GM13977 (cell line): ENCODE measurements at places on chromosomes 2 and 18.

DNA sequence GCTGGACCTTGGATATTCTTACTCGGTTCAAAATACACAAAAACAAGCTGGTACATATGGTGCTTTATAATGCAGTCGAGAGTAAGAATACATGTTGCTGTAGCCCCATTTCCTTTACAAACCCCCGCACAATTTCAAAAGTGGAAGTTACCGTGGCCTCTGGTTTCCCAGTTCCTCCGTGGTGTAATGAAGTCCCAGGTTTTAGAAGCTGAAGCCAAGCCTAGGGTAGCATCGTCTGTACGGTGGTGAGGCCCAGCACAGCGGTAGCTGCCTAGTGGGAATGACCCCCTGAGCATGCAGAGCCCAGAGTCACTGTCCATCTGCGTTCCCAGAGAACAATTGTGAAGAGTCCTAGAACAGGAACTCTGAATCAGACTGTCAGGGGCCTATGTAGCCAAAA, 171.8 kb downstream of the ASXL3 start:
- no peak for DNase-seq

- DNase-seq: no peak
Measured at GRCh38 chr2:168574856-168575630, 119.0 kb downstream of the CERS6 start.

DNA sequence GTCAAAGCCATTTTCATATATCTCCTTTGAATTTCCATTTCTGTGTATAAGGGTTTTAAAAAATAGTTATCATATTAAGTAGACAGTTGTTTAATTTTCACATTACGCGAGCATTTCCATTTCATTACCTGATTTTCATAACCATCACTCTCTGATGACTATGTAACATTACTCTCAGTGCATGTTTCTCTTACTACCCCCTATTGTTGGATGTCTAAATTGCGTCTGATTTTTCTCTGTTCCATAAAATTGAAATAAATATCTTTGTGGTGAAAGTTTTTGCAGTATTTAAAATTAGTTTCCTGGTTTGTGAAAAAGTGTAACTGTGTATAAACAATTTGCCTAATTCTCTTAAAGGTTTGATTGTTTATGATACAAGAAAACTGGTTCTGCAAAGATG, 123.8 kb downstream of the MYO1B start:
- DNase-seq: no peak

DNA sequence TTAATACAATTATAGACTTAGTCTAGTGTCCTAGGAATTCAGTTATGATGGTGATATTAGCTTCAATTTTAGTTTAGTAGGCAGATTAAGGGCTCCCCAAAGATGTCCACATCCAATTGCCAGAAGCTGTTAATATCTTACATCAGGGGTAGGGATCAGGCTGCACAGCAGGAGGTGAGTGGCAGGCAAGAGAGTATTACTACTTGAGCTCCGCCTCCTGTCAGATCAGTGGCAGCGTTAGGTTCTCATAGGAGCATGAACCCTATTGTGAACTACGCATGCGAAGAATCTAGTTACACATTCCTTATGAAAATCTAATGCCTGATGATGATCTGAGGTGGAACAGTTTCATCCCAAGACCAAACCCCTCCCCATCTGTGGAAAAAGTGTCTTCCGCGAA, 54.9 kb downstream of the NYAP2 start:
- DNase-seq: no peak

GRCh38 chr2:171566753-171567152, 44.5 kb downstream of the CYBRD1 start:
- DNase-seq: no peak

DNA sequence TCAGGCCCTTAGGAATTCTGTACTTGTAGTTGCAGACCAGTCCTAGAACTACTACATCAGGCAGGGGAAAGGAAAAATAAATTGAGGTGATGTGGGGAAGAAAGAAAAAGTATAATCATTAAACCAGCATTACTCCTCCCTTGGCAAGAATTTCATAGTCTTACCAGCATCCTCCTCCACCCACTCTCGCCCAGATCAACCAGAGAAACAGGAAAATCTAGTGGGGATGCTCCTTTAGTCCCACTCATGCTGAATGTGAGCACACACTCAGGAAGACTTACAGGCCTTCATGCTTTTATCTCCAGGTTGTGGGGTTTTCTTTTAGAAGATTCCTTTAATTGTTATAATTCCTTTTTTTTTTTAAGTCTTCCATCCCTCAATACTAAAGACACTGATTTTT, 129.3 kb upstream of the CCDC150 start:
- no peak for DNase-seq

GRCh38 chr2:4464634-4465266, 761.4 kb downstream of the DCDC2C start:
- no peak for DNase-seq

- DNase-seq: no peak
Measured at GRCh38 chr2:227479865-227480475, 8.0 kb downstream of the AGFG1 start.

DNA sequence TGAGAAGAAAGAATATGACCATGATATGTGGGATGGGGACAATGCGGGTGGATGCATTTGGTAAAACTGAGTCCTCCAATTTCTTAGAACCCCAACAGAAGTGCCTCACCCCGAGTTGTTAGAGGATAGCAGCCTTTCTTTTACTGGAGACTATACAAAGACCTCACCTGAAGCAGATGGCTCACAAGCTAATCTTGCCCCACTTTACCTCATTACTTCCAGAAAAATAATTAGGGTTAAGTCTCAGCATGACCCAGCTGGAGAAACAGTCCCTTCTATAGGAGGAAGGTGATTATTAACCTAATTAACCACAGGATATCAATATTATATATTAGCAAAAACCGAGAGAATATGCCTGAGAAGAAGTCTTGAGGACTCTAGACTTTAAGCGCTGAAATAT, 128.4 kb downstream of the PDE1A start:
- no peak for DNase-seq

DNA sequence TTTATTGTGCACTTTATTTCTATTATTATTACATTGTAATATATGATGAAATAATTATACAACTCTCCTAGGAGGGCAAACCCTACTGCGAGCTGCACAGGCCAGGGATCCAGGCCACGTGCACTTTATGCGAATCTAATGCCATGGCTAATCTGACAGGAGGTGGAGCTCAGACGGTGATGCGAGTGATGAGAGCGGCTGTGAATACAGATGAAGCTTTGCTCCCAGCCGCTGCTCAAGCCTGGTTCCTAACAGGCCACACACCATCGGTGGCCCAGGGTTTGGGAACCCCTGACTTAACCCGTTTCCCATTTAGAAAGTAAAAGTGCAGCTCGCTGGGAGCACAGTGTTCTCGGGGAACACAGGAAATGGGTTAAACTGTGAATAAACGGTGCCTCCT, 40.8 kb upstream of the RAB6D start:
- no peak for DNase-seq

DNA sequence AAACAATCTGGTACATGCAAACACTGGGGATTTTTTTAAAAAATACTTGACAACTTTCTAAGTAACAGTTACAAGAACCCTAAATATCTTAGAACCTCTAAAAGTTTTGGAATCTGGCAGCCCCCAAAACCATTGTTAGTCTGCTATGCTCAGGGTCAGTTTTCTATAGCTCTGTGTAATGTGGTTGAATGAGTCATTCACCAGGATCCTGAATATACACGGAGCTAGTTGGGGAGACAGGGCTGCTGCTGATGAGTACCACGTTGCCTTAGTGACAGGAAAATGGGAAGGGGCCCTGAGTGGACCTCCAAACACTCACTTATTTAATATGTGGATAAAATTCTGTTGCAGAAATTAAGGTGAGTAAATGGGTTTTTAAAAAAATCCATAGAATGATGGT, 36.9 kb upstream of the TANC1 start:
- no peak for DNase-seq

GRCh38 chr2:112187805-112188596, 49.8 kb downstream of the FBLN7 start:
- peak; percentile 57 for DNase-seq

GRCh38 chr2:203650860-203651613, 55.4 kb upstream of the CD28 start:
- DNase-seq: peak; percentile 41

GRCh38 chr2:134892282-134893035, 26.2 kb upstream of the CCNT2 start:
- DNase-seq: no peak

GRCh38 chr2:36967236-36967876, 1.0 kb upstream of the STRN start:
- DNase-seq: no peak

DNA sequence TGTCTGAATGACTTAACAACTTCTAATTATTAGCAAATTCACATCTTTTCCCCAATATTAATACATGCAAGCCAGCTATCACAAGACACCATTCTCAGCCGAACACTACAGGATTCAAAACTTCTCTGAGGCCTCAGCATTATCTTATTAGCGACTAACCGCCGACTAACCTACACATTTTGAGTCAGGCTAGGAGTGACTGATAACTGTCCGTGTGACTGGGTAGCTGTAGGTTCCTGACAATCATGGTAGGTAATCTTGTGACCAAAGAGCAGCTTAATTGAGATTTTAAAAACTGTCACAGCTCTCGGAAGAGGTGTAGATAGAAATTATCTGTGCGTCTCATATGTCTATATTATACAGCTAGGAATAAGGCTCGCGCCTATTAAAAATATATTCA, 44.1 kb upstream of the SP5 start:
- no peak for DNase-seq

DNA sequence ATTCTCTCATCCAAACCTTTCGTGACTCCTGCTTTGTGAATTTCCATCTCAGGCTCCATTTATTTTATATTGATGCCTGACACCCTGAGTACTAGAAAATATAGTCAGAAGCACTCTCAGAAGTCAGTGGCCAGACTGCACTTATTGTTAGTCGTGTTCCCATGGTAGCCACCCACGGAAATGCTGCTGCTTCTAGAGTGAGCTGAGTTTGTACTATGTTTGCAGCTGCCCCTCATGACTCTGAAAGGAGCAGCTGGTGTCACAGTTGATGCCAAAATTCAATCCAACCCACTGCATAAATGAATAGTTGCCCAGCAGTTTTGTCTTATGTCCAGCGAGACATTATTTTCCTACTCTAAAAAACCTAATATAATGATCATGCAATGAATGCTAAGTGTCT, 265.2 kb upstream of the SPHKAP start:
- no peak for DNase-seq

DNA sequence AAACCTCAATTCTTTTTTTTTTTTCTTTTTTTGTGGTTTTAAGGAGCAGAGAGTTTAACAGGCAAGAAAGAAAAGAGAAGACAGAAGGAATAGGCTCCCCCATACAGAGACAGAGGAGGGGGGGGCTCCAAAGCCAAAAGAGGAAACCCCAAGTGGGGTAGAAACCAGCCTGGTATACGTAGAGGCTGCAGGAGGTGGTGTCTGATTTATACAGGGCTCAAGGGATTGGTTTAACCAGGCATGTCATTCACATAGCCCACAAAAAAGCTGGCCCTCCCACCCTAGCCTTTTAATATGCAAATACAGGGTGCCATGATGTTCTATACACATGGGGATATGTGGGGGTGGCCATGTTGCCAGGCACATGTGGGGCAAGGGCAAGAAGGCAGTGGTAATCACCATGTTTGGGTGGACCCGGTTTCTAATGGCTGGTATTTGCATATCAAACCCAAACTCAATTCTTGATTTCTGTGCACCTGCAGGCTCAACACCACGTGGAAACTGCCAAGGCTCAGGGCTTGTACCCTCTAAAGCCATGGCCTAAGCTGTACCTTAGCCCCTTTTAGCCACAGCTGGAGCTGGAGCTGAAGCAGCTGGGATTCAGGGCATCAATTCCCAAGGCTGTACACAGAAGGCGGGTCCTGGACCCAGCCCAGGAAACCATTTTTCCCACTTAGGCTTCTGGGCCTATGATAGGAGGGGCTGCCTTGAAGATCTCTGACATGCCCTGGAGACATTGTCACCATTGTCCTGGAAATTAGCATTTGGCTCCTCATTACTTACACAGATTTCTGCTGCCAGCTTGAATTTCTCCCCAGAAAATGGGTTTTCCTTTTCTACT, 170.3 kb downstream of the MAIP1 start:
- DNase-seq: no peak

DNA sequence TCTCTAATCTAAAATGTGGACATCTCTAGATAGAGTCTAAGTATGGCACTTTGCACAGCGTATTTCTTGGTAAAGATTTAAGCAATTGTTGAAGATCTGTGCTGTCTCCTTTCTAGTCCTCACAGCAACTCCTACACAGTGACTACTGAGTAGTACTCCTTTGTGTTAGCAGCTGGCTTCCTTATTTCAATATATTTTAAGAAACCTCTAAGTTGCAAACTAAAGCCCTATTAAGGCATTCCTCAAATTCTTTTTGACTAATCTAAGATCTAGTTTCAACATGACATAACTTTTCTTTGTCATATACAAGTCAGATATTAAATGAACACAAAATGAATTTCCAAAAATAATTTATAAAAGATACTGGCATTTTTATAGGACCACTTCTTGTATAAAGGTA, 121.8 kb upstream of the DNAJC10 start:
- DNase-seq: no peak

GRCh38 chr18:62486290-62486964, 36.4 kb upstream of the ZCCHC2 start:
- DNase-seq: no peak

DNA sequence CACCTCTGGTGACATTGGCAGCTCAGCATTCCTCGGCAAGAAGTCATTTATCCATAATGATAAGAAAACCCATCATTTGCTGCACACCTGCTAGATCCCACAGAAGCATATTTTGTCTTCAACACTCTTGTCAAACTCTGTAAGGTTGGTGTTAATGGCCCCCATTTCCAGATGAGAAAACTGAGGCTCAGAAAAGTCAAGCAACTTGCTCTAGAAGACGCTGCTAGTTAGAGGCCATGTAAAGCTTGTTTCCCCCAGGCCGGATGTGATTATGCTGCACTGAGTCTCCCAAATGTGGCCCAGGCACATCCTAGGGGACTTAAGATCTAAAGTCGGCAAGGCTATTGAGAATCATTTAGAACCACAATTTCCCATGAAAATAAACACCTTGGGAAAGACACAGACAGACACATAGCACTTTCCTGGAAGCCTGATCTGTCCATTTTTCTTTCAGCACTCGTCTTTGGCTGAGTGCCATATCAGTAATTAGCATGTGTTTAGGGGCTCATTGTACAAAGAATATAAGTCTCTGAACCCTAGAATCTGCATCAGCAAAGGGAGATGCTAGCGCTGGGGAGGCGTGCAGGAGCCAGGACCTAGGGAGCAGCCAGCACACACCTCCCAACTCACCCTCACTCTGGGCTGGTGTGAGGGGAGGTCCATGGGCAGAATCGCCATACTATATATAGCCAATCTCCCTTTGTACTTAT, 39.3 kb downstream of the C1QL2 start:
- no peak for DNase-seq

DNA sequence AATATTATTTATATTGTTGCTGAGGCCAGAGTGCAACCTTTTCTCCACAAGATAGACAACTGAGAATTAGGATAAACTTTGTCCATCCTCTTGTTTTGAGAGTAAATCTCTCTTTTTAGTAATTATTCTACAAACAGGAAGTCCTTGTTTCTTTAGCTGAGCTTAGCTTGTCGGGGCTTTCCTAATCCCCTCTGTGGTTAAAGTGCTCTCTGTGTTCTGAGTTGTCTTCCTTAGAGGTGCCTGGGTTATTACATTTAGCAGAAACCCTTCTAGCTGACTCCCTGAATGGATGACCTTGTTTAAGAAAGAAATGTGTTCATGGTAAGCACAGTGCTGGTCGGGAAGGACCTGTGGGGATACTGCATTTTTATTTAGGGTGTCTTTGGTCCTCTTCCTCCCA, 12.7 kb downstream of the USP39 start:
- DNase-seq: peak; percentile 52
